ENCODE measurements at places on chromosomes 5 and 9.

GRCh38 chr5:75239681-75240080 lies 3.0 kb upstream of the ANKRD31 start:
- DNase-seq = peak; percentile 8

- no peak for DNase-seq
Observed at GRCh38 chr9:134177624-134178393, 13.4 kb upstream of the RNU6ATAC start.

DNA sequence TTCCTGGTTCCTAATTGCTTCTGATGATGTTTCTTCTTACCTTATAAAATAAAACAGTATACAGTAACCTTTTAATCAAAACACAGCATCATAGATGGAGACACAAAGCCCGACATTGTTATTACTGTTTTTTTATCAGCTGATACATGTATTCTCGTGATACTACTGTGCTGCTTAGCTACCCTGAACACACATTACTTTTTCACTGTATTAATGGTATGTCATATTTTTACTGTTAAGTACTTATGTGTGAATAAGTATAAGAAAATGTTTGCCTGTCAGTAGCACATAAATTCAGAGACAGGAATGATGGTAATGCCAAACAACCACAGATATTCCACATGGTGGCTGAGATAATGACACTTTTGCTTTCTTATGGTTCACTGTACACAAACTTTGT lies 68.7 kb downstream of the RAB24 start:
- DNase-seq = no peak

GRCh38 chr9:114445616-114446015 lies 57.8 kb upstream of the AKNA start:
- DNase-seq = no peak

DNA sequence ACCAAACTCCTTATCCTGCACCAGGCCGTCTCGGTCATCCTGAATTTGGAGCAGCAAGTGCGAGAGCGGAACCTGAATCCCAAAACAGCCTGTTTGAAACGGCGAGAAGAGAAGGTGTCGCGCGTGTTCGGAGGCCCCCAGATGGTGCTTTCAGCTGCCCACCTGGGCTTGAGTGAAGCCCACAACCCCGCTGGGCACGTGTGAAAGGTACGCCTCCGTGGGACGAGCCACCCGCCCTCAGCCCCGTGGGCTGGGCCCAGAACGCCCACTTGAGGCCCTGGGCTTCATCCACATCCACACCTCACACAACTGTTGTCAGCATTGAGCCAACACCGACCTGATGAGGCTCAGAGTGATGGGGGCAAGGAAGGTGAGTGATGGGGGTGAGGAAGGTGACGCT lies 72.8 kb downstream of the INSL6 start:
- no peak for DNase-seq

DNA sequence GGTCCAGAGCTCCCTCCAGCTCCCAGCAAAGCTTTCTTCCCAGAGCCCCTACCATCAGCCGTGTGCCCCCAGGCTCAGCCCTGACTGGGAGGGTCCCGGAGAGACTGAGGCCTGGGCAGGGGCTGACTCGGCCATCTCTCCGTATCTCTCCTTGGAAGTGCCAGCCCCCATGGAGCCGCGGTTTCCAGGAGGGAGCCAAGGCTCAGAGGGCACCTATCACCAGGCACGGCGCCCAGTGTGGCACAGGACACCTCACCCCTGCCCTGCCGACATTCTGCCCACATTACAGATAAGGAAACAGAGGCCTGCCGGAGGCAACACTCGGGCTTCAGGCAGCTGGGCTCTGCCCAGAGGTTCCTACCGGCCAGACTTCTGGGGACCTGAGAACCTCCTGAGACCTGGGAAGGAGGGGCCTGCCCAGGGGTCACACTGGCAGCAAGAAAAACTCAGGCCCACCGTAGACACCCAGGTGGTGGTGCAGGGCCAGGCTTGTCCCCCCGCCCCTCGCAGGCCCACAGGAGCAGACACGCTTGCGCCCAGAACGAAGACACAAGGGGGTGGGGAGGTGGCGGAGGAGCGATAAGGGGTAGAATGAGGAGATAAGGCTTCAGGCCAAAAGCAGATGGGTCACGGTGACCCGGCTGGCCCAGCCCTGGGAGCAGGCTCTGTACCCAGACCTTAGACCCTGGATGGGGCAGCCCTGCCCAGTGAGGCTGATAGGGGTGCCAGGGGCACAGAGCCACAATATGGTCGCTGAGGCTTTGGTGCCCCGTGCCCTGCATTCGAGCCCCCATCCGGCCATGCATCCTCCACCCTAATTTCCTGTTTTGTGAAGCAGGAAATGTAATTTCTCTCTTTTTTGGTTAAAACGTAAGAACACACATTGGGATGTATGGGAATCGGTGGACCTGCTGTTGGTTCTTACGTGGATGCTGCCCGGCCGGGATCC lies 11.8 kb downstream of the NR5A1 start:
- no peak for DNase-seq

- DNase-seq = no peak
Observed at GRCh38 chr5:106784846-106785245, 885.9 kb downstream of the EFNA5 start.

DNA sequence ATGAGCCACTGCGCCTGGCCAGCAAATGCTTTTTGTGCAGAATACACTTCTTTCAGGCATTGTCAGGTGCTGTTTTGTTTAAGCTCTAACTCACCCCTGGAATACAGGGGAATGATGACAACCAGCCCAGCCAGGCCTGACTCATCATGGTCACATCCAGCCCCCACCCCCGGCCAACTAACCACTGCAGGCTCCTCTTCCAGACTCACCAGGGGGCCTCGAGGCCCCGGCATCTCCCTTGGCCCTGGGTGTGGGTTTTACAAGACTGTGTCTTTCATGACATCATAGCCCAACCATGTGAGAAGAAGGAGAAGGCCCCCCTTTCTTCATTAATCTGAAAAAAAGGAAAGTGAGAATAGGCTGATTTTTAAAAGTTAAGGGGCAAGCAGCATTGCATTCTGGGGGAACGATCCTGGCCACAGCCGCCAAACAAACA lies 35.5 kb downstream of the OLFML2A start:
- peak; percentile 100 for DNase-seq

- DNase-seq = peak; percentile 39
Observed at GRCh38 chr9:34493972-34494535, 28.7 kb downstream of the ENHO start.

DNA sequence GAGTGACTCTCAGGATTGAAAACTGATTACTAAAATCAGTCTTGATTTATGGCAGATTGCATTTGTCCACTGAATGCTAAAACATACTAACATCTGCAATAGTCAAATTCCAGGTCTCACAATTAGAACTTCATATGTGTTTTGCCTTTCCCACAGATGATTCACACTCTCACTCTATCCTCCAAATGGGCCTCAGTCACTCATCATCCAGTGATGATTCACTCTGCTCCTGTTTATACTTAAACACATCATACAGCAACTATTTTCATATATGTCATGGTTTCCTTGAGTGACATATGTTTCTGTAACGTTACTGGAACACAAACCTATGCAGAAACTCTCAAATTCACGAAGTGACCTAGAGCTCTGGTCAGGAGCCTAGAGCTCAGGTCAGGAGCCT lies 512.9 kb downstream of the HINT1 start:
- DNase-seq = peak; percentile 52

DNA sequence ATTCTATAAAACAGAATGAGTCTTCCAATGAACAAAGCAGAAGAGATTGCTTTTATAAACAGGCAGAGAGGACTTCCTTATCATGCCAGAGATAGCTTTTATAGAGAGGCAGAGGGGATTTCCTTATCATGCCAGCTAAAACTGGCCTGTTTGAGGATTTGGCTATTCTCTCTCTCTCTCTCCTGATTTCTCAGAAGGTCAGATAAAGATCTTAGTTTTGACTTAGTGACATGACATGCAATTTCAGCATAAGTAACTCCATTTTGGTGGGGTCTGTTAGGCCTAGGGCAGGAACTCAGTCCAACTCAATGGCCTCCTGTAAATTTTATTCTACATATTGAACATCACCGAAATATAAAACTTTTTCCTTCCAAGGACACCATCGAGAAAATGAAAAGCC lies 31.5 kb upstream of the DENND4C start:
- no peak for DNase-seq

DNA sequence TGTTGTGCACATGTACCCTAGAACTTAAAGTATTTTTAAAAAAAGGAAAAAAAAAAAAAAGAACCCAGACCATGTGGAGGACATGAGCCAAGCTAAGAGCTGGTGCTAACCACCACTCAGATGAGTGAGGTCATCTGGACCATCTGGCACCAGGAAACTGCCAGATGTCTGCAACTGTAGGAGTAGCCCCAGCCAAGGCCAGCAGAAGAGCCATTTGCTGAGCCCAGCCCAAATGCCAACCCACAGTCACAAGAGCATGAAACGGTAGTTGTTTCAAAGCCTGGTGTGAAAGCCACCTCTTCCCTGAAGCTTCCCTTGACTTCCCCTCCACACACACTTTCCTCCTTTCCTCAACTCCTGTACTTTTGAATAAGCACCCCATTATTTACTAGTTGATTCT lies 69.2 kb upstream of the FCN1 start:
- no peak for DNase-seq

GRCh38 chr9:35933550-35934067 lies 24.3 kb downstream of the SPAAR start:
- no peak for DNase-seq

GRCh38 chr9:17509701-17510100 lies 69.2 kb upstream of the SH3GL2 start:
- DNase-seq = no peak

GRCh38 chr5:126020770-126021169 lies 402.4 kb upstream of the GRAMD2B start:
- DNase-seq = no peak

DNA sequence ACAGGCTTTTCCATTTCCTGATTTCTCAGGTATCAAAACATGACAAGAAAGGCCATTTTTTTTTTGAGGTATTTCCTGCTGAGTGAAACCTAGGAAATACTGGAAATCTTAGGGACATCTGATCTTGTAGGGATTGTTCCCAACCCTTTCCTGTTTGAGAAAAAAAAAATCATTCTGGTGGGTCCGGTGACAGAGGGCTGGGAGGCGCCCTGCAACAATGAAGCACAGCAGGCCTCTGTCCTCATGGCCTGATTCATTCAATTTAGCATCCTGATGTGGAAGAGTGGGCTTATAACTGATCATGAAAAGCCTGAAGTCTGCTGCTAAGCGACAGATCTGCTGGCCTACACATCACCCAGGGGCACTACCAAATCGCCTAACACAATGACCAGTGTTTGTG lies 3.0 kb upstream of the C9orf153 start:
- no peak for DNase-seq

- DNase-seq = no peak
Observed at GRCh38 chr5:119353686-119354366, 2.0 kb upstream of the TNFAIP8 start.

GRCh38 chr5:88049737-88050136 lies 218.9 kb downstream of the TMEM161B start:
- no peak for DNase-seq

GRCh38 chr5:176740702-176741496 lies 69.5 kb upstream of the UNC5A start:
- no peak for DNase-seq

GRCh38 chr9:131954299-131954698 lies 125.4 kb downstream of the MED27 start:
- no peak for DNase-seq

- DNase-seq = peak; percentile 91
Observed at GRCh38 chr9:124342776-124343485, 72.3 kb downstream of the PSMB7 start.

DNA sequence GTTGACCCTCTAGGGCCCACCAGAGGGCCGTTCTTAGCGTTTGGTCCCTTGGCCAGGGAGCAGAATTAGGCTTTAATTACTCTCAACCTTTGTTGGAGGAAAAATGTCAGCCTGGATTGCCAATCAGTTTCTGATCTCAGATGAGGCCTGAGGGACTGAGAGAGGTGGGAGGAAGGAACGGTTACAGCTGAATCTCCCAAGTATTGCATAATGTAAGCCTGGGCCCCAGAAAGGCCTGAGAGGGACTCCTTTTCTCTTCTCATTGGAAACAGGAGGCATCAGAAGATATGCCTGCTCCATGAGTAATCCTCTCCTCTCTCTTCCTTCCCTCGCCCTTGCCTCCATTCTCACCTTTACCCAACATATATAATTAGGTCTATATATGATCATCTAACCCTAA lies 105.7 kb downstream of the INSYN2B start:
- no peak for DNase-seq

- no peak for DNase-seq
Observed at GRCh38 chr9:107615321-107615720, 125.8 kb upstream of the KLF4 start.

- DNase-seq = no peak
Observed at GRCh38 chr5:51033215-51033614, 350.0 kb upstream of the ISL1 start.

DNA sequence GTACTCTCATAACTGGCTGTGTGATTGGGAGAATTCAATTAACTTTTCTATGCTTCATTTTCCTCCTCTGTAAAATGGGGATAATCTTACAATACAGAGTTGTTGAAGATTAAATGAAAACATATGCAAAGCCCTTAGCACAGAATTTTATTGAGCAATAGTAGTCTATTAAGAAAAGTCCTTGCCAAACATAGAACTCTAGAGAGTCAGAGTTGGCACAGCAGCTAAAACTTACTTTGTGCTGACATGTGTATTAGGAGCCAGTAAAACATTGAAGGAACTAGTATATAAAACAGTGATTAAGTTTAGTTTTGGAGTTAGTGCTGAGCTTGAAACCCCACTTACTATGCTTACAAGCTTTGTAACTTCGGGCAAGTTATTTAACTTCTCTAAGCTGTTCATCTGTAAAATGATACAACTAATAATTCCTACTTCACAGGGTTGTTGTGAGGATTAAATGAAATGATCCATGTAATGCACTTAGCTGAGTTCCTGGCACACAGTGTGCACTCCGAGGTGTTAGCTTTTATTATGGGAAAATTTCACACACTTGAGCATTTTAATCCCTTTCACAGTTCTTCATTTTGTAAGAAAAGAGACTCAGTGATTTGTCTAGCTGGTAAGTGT lies 20.0 kb upstream of the GRIN3A start:
- DNase-seq = no peak

- peak; percentile 86 for DNase-seq
Observed at GRCh38 chr5:135999406-136000139, 29.2 kb upstream of the TGFBI start.

DNA sequence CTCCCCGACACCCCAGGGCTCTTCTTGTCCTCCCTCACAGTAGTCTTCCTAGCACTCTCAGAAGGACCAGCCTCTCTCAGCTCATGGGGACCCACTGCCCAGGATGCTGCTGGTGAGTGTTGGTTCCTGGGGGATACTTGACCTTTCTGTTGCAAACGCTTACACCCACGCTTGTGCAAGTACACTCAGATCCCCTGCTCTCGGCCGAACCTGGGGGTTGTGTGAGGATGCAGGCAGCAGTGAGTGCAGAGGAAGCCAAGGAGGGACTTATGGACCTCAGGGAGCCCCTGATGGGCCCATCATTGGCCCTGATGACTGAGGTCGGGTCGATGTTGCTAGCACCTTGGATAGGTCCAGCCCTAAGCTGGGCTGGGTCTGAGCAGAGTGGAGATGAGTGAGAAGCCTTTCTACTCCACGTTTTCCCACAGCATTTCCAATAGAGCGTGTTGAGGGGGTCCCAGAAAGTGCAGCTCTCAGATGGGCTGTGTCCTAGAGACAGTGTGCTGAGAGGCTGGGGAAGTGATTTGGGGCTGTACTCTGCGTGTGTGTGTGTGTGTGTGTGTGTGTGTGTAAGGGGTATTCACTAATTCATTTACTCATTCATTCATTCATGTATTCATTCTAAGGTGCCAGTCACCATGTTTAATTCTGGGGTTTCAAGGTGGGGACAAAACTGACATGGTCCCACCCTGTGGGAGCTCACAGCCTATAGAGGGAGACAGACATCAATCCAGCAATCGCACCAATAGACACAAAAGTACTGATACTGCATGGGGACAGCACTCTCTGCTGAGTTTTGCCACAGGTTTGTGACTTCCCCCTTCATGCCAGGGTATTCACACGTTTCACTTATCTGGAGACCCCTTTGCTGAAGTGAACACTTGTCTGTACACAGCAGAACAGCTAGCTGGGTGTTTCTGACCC lies 25.2 kb upstream of the PITX1 start:
- no peak for DNase-seq
